D341Med (cell line): ENCODE measurements at places on chromosomes 1 and 21.
A peak's percentile ranks its signal among the peaks of the same experiment; 100 is the strongest.

- DNase-seq = no peak
Observed at GRCh38 chr1:101282314-101283038, 45.7 kb downstream of the S1PR1 start.

- DNase-seq = no peak
Observed at GRCh38 chr21:35713914-35714313, 346.4 kb downstream of the SETD4 start.

GRCh38 chr1:182279724-182280503, 111.7 kb downstream of the GLUL start:
- peak; percentile 48 for DNase-seq

DNA sequence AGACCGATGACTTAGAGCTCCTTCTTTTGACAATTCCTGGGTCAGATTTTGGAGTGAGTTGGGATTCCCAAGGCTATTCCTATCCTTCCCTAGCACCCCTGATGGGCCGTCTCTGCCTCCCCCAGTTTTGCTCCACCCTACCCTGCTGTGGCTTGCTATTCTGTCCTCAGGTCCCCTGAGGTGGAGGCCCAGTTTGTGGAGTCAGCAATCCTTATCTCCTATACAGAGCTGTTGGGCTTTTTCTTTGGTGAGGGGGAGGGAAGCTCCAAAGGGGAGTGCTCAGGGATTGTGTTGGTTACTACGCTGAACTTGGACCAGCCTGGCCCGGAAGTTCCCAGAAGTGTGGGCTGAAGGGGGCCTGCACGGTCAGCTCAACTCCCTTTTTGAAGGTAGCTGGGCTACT, 7.6 kb downstream of the SESN2 start:
- no peak for DNase-seq

DNA sequence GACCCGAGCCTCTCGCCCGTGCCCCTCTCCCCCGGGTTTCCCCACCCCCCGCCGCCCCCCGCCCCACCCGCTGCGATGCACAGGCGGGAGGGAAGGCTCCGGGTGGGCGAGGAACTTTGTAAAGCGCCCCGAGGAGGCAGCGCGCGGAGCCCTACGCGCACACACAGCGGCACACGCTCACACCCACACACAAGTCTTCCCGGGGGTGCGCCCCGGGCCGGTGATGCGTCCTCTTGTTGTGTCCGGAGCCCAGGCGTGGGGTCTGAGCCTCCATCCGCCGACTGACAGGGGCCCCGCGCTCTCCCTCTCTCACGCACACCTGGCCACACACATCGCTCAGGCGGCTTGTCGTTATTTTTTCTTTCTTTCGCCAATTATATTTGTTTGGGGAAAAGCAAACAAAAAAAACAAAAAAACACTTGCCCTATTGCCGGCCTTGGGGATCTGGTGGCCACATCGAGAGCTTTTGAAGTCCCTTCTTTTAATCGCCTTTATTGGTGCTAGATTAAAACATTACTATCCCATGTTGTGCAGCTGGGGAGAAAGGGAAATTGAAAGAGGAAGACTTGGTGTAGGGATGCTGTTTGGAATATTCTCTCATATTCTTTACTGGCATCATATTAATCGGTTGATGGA, 770 bp downstream of the NTNG1 start:
- DNase-seq = peak; percentile 48

DNA sequence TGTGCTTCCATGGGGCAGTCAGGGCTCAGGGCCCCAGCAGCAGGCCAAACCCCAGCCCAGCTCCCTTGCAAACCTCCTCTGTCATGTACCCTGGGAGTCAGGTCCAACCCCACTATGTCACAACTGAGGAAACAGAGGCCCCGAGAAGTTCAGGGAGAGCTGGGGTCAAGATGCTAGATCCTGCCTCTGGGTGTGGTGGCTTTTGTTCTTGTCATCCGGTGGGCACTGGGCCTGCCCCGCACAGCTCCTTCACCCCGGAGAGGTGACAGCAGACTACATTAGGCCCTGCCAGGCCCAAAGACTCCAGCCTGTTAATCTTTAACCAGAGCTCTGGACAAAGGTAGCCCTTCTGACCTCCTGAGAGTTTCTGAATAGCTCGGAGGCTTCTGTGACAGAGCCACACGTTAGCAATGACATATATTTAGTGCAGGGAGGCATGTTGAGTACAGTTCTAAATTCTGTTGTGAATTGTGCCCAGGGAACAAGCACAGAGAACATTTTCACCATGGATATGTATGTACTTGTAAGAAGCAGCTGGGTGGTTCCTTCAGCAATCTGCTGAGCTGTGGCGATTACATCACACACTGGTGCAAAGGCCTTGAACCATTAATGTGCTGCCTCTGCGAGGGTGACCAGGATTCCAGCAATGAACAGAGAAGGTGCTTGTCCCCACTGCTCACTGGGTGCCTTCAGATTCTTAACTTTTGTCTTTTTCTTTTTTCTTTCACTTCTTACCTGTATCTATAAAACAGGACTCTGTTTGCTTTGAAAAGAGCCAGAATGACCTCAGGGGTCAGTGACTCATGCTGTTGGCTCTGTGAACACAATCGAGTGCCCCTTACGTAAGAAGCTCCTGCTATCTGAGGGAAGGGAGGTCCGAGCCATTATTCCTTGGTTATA, 102.8 kb downstream of the RHOU start:
- no peak for DNase-seq

DNA sequence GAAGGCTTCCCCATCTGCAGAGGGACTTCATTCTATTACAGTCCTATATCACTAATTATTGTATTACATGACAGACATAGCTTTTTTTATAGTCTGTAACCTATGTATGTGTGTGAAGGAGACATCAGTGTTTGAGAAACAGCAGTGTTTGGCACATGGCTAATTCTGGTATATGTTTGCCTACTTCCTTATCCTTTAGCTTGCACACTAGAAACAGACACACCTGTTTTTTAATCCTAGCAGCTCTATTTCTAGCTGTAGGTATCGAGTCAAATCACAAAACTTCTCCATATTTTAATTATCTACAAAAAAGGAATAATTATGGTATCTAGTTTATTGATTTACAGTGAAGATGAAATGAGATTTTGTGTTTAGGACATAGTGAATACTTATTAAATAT, 129.4 kb upstream of the CACYBP start:
- DNase-seq = no peak

DNA sequence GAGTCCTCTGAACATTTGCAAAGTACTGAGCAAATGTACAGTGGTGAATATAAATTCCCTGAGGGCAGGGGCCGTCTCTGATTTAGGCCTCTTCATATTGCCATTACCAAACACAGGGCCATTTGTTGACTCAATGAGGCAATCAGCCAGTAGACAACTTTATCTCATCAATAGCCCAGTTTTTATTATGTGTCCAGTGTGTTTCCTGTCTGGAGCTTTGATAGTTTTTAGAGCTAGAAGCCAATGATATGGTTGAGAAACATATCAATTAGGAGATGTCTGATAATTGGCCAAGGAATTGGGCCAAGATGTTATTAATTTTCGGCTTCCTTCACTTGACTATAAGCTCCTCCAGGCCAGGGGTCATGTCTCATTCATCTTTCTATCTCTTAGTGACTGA, 163.0 kb downstream of the ROR1 start:
- no peak for DNase-seq

DNA sequence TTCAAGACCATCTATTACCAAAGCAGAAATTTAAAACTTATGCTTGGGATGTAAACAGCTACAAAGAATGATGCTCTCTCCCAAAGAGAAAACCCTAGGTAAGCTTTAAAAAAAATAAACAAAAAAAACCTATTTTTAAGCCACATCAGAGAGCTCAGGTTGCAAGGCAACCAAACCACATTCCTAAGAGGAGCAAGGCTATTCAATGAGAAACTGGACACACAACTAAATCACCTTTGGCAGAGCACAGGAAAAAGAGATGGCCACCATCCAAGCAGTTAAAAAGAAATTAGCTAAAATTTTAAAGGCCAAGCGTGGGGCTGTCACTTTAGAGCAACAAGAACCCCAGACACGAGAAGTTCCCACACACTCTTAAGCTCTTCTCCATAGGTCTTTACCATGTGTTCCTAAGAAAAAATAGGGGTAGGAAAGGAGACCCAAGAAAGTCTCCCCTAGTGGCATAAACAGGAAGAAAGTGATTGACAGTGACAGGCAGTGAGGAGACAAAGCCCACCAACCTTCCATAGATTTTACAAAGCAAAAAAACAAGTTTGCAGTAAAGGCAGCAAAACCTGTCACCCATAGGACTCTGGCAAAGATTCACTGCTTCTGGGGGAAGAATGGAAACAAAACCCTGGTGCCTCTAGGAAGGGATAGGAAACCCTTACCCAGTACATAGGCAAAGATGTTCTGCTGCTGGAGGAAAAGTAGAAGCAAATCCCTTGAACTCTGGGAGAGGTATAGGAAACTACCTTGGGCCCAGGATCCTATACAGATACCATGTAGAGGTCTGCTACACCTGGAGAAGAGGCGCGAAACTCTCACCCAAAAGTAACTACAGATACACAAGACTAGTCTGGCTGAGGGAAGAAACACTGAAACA, 68.5 kb downstream of the FOXJ3 start:
- DNase-seq = no peak

- DNase-seq = peak; percentile 64
Observed at GRCh38 chr1:26833432-26834405, 7.2 kb downstream of the ZDHHC18 start.

- no peak for DNase-seq
Observed at GRCh38 chr1:180811886-180812285, 100.8 kb upstream of the KIAA1614 start.

- no peak for DNase-seq
Observed at GRCh38 chr1:14845851-14846250, 247.4 kb downstream of the KAZN start.

GRCh38 chr1:68953311-68953710, 456.4 kb upstream of the DEPDC1 start:
- DNase-seq = no peak

DNA sequence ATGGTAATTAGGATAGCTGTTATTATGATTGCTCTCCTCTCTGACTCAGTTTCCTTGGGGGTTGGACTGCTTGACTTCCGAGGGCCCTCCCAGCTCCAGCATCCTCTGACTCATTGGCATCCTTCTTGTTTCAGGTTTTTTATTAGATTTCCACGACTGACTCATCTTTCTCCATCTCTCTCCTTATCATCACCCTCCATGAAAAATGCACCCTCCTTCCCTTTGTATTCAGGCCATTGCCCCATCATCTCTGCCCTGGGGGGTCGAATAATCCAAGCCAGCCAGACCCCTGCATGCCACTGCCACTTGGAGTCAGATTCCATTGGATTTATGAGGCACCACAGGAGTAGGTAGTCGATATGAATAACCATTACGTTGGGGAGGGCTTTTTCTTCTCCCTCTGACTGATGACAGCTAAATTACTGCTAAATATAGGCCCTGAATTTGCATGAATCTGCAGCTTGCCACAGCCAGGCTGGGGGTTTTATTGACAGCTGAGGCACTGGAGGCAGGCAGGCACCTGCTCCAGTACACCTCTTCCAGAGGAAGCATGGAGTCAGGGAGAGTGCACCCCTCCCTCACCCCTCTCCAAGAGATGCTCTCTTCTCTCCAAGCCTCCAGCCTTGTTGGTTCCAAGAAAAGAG, 91.7 kb downstream of the C1orf94 start:
- DNase-seq = no peak

DNA sequence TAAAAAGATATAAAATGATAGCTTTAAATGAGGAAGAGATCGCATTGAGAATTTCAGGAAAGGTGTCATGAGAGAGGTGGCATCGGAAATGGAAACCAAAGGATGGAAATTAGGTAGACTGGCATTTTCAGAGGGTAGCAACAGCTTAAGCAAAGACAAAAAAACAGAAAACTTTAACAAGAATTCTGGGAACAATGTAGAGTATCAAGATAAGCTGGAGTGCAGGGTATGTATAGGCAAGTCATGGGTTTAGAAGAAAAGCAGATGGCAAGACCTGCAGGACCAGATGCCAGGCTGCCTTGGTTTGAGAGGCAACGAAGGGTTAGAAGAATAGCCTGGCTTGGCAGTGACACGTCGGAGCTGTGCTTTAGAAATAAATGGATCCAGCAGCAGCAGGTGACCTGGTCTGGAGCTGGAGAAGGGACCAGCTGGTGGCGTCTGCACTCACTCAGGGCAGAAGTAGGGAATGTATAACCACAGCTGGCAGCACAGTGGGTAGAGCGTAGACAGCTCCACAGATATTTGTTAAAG, 149.4 kb upstream of the TIAM1 start:
- no peak for DNase-seq

GRCh38 chr1:167064621-167065020, 25.6 kb downstream of the GPA33 start:
- DNase-seq = no peak

DNA sequence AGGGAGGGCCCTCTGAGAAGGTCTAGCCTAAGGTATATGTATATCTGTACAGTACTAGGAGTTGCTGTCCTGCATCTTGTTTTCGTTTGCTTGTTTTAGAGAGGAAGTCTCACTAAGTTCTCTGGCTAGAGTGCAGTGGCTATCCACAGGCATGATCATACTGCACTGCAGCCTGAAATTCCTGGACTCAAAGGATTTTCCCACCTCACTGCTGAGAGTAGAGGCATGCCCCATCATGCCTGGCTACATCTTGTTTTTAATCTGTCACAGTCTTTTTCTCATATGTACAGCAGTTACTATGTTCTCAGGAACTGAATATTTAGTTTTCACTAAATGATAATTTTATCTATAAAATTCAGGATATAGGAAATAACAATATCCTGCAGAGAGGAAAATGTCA, 15.3 kb upstream of the PYHIN1 start:
- DNase-seq = no peak

DNA sequence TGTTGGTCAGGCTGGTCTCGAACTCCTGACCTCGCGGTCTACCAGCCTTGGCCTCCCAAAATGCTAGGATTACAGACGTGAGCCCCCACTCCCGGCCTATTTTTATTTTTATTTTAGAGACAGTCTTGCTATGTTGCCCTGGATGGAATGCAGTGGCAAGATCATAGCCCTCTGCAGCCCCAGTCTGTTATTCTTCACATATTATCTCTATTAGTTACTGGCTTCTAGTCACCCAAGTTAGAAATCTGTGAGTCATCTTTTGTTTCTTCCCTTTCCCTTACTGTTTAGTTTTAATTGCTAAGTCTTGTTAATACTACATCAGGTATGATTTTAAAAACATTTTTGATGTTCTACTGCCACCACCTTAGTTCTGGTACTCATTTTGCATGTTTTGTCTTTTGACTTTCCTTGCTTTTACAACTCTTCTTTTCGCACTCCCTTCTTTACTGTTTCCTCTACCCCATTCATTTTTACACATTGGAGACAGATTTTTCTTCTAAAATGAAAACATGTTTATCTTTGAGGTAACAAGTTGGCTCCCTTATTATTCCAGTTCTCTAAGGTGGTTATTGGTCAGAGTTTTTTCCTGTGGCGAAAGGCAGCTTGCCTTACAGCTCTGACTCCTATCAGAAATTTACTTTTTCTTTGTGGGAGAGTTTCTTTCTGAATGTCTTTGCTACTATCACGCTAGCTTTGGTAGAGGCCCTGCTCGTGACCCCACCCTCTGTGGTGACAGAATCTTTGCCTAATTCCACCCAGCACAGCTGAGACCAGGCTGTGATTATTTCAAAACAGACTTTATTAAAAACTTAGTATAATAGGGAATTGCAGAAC, 19.5 kb downstream of the ZMYM4 start:
- no peak for DNase-seq

- no peak for DNase-seq
Observed at GRCh38 chr1:36855699-36856494, 178.4 kb downstream of the GRIK3 start.
